ENCODE measurements at places on chromosomes 3 and 15.

GRCh38 chr15:69126054-69126469, 34.4 kb upstream of the GLCE start:
- DNase-seq = no peak

GRCh38 chr3:83321891-83322290, 1560.4 kb upstream of the GBE1 start:
- no peak for DNase-seq

- DNase-seq = no peak
Measured at GRCh38 chr3:73804204-73804603, 179.5 kb upstream of the PDZRN3 start.

GRCh38 chr3:30475038-30475808, 131.2 kb upstream of the TGFBR2 start:
- no peak for DNase-seq

- no peak for DNase-seq
Measured at GRCh38 chr3:194720048-194720447, 34.4 kb downstream of the FAM43A start.

DNA sequence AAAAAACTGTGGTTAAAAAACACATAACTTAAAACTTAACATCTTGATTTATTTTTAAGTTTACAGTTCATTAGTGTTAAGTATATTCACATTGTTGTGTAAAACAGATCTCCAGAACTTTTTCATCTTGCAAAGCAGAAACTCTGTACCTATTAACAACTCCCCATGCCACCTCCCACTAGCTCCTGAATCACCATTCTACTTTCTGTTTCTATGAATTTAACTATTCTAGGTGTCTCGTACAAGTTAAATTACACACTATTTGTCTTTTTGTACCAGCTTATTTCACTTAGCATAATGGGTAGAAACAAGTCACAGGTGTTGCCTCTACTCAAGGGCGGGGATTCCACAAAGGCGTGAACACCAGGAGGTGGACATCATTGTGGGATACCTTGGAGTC, 43.2 kb downstream of the CRTC3 start:
- DNase-seq = no peak

GRCh38 chr15:25056484-25057425, 102.0 kb downstream of the SNRPN start:
- DNase-seq = no peak

- DNase-seq = no peak
Measured at GRCh38 chr3:101189176-101189575, 131.2 kb downstream of the IMPG2 start.

GRCh38 chr3:50562861-50563260, 4.7 kb downstream of the C3orf18 start:
- DNase-seq = no peak

- no peak for DNase-seq
Measured at GRCh38 chr3:139630542-139630941, 47.2 kb downstream of the NMNAT3 start.

DNA sequence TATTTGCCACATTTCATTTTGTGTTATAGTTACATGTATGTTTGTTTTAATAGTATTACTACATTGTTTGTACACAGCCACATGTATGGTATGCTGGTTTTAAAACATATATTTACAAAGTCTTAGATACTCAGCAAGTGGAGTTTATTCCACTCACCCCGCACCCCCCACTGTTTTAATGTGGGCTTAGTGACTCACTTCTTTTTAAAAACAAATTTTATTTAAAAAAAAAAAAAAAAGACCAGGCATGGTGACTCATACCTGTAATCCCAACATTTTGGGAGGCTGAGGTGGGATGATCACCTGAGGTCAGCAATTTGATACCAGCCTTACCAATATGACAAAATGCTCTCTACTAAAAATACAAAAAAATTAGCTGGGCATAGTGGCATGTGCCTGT, 26.9 kb upstream of the TJP1 start:
- no peak for DNase-seq

- DNase-seq = no peak
Measured at GRCh38 chr3:14703791-14704190, 28.9 kb downstream of the C3orf20 start.

- DNase-seq = no peak
Measured at GRCh38 chr3:35739181-35739809, 100.0 kb downstream of the ARPP21 start.

DNA sequence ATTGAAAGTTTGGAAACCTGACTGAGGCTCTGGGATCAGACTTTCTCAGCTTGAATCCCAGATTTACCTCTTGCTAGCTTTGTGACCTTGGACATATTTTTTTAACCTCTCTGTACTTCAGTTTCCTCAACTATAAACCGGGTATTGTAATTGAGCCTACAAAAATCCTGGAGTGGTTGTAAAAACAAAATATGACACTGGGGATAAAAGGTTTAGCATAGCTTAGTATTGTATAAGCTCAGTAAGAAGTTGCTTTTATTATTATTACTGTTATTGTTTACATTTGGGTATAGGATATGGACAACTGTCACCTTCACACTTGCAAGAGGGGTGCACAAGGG, 21.5 kb downstream of the C2CD4A start:
- DNase-seq = no peak

GRCh38 chr3:194843556-194843955, 157.9 kb downstream of the FAM43A start:
- DNase-seq = no peak

DNA sequence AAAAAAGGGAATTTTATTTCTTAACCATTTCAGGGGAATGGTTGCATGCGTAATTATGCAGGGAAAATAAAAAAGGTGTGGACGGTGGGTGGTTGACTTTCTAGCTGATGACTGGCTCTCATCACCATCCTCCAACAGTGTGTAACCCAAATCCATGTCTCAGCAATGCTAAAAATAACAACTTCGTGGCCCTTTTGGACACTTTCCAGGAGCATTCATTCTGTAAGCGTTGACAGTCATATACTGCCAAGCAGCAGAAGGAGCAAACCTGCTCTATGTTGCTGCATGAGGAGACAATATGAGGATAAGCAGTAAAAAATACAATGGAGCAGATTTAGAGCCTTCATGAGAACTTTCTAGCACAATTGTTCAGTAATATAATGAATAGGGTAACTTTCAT, 189.1 kb downstream of the ANXA2 start:
- no peak for DNase-seq

DNA sequence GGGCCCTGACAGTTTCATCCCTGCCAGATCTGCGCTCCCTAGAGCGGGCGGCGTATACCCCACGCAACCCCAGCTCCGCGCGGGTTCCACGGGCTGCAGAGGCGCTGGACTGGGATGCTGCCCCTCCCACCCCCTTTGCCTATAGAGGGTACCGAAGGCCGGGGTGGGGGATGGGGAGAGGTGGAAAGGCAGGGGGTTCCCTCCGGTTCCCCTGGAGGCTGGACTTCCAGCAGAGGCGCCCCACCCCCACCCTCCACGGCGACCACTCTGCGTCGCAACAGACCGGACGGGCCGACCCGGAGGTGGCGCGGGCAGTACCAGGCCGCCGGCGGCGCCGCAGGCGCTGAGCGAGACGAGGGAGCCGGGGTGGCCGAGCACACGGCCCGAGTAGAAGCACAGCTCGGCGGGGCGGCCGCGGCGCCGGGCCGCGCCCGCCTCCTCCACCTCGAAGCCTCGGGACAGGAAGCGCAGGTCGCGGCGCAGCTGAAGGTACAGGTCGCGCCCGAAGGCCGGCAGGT, 995 bp downstream of the ADAMTS17 start:
- DNase-seq = no peak

- no peak for DNase-seq
Measured at GRCh38 chr15:28913171-28913765, 27.5 kb downstream of the APBA2 start.

- no peak for DNase-seq
Measured at GRCh38 chr3:105827959-105828358, 40.9 kb downstream of the CBLB start.

- DNase-seq = no peak
Measured at GRCh38 chr15:99084965-99085364, 19.9 kb upstream of the SYNM start.

DNA sequence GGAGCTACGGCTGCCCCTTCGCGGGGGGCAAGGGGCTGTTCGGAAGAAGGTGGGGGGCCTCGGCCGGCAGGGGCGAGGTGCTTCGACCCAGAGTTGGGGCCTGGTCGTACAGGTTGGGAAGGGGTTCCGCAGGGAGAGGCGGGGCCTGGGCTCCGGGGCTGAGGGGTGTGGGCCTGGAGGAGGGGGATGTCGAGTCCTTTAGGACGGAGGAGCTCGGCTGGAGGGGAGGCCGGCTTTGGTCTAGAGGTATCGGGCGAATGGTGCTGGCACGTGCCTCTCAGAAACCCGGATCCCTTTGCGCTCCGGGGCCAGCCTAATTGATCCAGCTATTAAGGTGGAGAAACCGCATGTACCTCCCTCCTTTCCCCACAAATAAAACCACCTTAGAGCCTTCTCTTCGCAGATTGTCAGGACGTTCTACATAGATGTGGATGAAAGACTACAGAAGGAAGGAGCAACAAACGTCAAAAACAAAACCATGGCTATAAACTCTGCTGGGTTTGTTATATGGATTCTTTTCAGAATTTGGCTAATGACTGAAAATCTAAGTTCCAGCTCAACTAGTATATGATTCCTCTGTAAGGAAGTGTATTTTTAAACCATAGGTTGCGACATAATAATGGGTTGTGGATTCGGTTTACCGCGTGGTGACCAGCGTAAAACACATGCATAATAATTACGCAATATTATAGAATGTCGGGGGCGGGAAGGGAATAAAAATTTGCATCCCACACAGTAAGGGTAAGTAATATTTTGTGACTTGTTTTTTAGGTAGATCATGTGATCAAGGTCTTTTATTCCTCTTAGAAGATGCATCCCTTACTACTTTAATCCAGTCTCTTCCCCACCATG, 644 bp upstream of the NGLY1 start:
- DNase-seq = peak; percentile 61

GRCh38 chr15:60840306-60840702, 361.4 kb upstream of the ICE2 start:
- DNase-seq = no peak

GRCh38 chr15:90306560-90306959, 41.1 kb downstream of the NGRN start:
- no peak for DNase-seq

DNA sequence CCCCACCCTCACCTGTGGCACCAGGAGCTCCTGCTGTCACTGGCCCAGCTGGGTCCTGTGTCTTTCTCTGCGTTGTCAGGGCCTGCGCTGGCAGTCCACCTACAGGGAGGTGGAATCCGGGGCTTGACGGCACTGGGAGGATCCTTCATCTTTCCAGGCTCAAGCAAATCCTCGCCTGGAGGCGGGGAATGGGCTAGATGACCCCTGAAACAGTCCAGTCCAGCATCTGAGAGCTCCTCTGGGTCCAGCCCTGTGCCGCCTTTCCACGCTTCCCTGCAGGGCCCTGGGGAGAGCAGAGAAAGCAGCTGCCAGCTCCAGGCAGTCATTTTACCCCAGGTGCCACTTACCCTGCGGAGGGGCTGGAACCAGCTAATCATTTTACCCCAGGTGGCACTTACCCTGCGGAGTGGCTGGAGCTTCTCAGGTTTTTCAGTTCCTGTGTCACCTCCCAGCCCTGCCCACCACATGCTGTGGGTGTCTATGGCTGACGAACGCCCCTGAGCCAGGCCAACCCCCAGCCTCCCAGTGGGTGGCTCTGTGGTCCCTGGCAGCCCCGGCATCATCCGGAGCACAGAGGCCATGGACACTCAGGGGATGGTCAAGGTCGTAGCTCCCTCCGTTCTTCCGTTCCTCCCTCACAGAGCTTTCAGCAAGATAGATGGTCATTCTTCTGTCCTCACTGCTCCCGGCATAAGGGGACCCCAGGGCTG, 17.9 kb upstream of the ADIPOQ start:
- no peak for DNase-seq

GRCh38 chr3:138043266-138044029, 33.5 kb downstream of the CLDN18 start:
- DNase-seq = no peak

DNA sequence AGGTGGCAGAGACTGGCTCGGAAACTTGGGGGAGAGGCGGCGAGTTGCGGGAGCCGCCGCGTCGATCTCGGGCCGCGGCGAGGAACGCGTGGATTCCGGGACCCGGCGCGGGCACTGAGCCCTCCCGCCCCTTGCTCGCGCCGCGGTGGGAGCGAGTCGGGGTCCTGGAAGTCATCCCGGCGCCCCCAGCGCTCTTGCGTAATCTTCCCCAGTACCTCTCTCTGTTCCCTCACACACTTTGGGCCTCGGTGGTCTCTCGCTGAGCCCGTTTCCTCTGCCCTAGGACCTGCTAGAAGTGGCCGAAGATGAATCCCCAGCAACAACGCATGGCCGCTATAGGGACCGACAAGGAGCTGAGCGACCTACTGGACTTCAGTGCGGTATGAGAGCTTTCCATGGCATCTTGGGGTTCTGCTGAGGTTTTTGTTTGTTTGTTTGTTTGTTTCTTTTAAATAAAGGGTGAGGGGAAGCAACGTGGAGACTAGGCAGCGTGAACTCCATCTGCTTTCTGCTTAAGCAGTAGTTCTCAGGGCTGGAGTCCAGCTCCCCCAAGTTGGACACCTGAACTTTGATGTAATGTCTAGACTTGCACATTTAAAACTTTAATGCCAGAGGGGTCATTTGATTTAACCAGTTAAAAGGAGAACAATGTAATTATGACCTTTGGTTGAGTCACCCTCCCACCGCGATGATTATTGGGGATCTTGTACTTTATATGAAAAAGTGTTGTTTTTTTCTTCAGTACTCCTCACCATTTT, 1.3 kb downstream of the TCF12 start:
- DNase-seq = no peak

- no peak for DNase-seq
Measured at GRCh38 chr3:49513494-49514124, 40.7 kb upstream of the BSN start.

DNA sequence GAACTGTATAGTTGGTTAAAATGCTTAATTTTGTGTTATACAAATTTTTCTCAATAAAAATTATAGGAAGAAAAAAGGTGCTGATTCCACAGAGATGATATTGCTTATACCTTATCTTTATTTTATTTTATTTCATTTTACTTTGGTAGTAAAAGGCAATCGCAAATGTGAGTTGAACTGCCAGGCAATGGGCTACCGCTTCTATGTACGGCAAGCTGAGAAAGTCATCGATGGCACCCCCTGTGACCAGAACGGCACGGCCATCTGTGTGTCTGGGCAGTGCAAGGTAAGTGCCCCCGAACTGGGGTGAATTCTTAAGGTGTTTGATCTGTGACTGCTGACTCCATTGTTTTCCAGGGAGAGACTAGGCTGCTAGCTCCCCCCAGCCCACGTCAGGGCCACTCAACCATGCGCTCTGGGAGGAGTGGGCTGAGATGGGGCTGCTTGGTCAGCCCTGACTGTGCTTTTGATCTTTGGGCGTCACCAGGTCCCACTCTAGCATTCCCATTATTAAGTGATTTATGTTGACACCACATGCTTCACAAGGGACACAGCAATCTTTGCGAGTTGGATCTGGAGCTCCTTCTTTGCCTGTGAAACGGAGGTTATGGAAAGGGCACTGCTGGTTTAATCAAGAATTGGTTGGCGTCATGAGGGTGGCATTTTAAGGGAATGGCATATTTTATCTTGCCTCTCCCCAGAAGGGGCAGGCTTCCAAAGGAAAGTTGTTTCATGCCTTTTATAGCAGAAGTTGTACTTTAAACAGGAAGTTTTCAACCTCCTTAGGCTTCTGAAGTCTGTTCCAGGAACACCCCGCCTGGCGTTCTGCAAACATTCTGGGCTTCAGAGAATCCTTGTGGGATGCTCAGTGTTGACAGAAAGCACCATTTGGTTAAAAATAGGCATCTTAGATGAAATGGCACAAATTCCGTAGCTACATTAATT, 296.5 kb downstream of the THSD4 start:
- no peak for DNase-seq
